T47D (cell line): ENCODE measurements at places on chromosomes 4 and X.

- DNase-seq = no peak
These were observed 408.8 kb upstream of the F9 start for GRCh38 chrX:139121616-139122286.

GRCh38 chrX:57289089-57289488 is 2.6 kb downstream of the FAAH2 start:
- no peak for DNase-seq

DNA sequence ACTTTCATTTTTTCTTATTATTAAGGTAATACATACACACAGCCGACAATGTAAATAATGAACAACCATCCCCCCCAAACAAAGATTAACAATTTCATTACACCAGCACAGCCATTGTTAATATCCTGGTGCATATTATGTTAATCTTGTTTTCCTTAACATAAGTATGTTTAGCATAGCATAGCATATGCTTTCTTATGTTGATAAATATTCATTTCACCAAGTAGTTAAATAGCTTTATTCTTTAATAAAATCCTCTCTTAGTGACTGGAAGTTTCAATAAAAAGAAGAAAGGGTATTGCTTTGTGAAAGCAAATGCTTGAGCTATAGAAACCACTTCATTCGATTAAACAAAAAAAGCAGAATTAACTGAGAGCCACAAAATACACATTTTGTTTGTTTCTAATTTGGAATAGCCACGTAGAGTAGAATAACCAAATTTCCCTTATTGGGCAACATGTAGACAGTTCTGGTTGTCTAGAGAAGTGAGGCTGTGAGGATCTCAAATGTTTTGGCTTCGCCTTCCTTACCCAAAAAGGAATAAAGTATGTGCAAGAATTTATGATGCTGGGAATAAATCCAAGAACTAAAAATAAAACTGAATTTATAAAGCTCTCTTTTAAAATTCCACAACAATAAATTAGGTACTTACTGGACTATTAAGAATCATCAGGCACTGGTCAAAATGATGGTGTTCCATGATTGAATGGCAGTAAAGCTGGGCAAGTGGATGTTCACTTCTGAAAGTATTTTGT is 118.0 kb downstream of the PDE5A start:
- DNase-seq = no peak

DNA sequence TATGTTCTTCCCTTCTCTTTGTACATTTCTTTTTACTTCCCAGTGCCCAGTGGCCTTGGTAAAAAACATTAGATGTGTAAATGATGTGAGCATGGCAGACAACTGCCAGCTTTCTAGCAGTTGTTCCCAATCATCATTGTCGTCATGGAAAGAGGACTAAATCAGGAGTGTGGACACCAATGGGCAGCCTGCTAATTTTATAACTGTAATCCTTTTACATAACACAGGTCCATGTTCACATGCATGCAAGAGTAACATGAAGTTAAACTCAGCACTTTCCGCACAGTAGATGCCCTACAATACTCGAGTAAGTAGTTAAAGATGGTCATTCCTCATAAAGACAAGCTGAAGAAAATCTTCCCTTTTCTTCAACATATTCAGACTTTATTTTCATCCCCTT is 23.4 kb upstream of the G3BP2 start:
- no peak for DNase-seq

DNA sequence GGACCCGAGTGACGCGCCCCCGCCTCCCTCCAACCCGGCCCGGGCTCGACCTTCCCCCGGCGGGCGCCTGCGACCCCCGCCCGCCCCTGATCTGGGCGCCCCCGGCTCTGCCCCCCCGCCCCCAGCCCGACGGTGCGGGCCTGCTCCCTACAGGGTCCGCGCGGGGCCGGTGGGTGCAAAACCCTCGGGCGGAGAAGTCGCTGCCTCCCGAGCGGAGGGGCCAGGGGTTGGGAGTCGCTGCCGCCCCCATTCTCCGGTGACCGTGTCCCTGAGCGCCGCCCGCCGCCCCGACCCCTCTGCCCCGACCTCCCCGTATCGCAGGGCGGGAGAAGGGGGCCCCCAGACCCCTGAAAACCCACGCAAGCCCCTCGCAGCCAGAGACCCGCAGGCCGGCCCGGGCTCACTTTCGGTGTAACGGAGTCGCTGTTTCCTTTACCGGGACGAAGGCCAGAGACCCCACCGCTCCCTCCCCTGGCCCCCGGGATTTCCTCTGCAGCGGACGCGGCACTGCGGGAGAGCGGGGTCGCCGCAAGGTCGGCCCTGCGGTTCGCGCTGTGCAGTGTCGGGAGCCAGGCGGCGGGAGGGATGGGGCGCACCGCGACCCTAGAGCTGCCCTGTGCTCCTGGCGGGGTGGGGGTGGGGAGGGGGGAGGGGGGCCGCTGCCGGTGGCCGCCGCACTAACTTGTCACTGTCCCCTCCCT is 729 bp upstream of the CPLX1 start:
- DNase-seq = no peak

- no peak for DNase-seq
These were observed 8.4 kb downstream of the ADH4 start for GRCh38 chr4:99135541-99136162.

- DNase-seq = peak; percentile 82
These were observed 39.8 kb downstream of the BBS12 start for GRCh38 chr4:122772311-122772710.

DNA sequence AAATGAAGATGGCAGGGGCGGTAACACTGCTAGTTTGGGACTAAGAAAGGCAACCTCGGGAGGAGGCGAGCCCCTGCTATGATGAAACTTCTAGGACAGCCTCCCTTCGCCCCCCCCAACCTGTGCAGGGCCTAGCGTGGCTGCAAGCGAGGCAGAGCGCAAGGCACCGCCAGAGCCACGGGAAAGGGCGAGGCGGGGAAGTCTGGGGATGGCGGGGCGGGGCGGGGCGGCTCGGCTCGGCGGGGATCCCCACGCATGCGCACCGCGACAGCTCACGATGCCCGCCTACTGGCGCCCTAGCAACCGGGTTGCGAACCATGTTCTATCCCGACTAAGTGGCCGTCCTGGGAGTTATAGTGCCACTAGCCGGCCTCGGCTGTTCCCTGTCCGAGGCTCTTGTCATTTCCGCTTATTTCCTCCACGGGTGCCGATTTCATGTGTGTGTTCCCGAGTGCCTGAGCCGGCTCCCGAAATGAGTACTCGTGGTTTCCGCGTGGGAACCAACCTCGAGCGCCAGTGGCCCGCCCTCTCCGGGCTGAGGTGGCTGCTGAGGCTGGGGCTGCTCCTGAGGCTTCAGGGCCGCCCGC is 28.7 kb upstream of the RBMX start:
- DNase-seq = peak; percentile 43

GRCh38 chr4:141912831-141913230 is 276.4 kb downstream of the IL15 start:
- no peak for DNase-seq

- no peak for DNase-seq
These were observed 86.8 kb downstream of the CAMK2D start for GRCh38 chr4:113674733-113675132.

GRCh38 chr4:101238706-101239105 is 108.6 kb downstream of the PPP3CA start:
- DNase-seq = no peak

DNA sequence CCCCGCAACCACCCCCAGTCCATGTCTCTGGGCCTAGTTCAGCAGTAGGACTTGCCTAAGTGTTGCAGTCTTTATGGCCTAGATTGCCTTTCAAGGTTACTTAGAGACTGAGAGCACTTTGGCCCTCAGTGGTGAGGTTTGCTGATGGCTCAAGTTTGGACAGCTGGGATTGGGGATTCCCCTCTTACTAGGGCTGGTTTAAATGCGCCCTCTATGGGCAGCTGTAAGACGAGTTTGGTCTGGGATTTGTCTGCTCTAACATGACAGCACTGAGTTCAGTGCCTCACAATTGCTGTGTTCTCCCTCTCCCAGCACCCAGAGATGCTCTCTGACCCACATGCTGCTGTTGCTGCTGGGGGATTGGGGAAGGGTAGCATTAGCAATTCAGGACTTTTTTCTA is 23.1 kb downstream of the DACH2 start:
- DNase-seq = peak; percentile 50

DNA sequence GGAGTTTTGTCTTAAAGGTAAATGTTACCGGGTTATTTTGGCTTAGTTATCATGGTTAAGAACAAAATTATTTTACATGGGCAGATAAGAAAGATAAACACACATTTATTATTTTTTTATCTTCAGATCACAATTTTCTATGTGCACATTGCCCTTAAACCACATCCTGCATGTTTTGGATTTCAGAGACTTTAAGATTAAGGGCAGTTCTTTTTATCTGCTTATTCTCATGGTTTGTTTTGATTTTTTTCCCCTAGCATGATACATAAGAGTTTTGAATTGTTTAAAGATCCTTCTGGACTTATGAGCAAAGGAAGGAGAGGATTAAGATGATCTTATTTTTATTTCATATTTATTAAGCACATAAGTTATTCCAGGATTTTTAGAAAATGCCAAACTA is 190.1 kb upstream of the BMP3 start:
- no peak for DNase-seq

DNA sequence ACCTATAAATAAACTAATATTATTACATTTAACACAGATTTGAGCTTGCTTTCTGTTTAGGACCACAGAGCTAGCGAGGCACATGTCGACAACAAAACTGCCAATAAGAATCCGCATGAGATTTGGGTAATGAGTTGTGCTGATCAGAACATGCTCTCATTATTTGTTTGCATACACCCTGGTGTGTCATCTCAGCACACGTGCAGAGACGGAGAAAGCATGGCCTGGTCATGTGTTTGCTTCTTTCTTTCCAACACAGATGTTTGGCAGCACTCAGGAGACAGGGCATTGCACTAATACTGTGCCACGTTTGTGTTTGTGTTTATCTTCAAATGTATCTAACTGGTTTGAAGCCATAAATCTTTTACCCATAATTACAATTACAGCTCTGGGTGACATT is 364.8 kb downstream of the ARAP2 start:
- DNase-seq = no peak

DNA sequence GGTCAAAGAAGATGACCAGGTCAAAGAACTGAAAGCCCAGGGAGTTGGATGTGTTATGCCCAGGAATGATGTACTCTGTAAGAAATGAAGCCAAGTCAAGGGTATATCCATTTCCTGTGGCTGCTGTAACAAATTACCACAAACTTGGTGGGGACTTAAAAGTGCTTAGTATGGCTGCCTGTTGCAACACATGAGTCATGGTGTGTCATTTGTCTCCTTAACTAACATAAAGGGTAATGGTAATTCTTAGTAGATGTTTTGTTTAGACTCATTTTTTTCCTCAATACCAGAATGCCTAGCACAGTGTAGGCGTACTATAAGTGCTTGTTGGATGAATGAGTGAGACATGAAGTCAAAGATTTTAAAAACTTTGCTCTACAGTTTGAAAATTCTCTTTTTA is 45.7 kb downstream of the SYTL5 start:
- DNase-seq = no peak

GRCh38 chrX:15856222-15856587 is 1.6 kb upstream of the AP1S2 start:
- no peak for DNase-seq

GRCh38 chrX:111811831-111812230 is 64.2 kb upstream of the TRPC5OS start:
- DNase-seq = no peak

DNA sequence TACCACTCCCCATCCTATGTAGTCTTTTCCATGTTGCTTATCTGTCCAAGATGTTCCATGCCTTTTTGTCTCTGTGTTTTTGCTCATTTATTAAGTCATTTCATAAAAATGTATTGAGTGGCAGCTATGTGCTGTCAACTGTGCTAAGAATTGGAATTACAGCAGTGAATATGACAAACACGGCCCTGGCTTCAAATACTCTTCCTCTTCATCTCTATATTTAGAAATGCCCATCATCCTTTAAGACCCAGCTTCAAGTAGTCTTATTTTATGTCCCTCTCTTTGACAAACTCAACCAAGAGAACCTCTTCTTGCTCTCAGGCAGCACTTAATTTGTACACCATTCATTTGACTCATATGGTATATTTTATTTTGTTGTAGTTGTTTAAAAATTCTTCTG is 55.4 kb upstream of the AMOT start:
- no peak for DNase-seq

GRCh38 chr4:173748353-173748752 is 218.3 kb upstream of the HAND2 start:
- DNase-seq = peak; percentile 13

GRCh38 chr4:48945981-48946380 is 39.4 kb upstream of the OCIAD2 start:
- DNase-seq = no peak

- DNase-seq = no peak
These were observed 297.6 kb downstream of the INPP4B start for GRCh38 chr4:142548491-142548890.

GRCh38 chrX:120560405-120560841 is 339 bp downstream of the CUL4B start:
- no peak for DNase-seq

DNA sequence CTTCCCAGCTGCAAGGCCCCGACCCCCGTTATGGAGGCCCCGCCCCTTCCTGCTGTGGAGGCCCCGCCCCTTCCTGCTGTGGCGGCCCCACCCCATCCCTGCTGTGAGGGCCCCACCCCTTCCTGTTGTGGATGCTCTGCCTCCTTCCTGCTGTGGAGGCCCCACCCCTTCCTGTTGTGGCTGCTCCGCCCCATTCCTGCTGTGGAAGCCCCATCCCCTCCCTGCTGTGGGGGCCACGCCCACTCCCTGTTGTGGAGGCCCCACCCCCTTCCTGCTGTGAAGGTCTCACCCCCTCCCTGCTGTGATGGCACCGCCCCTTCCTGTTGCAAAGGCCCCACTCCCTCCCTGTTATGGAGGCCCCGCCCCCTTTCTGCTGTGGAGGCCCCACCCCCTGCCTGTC is 104.9 kb upstream of the PSAPL1 start:
- DNase-seq = peak; percentile 73

DNA sequence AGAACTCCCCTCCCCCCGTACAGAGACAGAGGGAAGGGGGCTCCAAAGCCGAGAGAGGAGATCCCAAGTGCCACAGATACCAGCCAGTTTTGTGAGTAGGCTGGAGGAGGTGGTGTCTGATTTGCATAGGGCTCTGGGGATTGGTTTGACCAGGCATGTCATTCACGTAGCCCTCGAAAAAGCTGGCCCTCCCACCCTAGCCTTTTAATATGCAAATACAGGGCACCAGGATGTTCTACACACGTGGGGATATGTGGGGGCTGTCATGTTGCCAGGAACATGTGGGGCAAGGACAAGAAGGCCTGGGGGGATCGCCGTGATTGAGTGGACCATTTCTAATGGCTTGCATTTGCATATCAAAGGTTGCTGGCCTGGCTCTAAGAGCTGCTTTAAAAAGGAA is 272.9 kb downstream of the PPP1R2C start:
- DNase-seq = no peak

- no peak for DNase-seq
These were observed 255.1 kb downstream of the SPRY1 start for GRCh38 chr4:123651536-123652180.

DNA sequence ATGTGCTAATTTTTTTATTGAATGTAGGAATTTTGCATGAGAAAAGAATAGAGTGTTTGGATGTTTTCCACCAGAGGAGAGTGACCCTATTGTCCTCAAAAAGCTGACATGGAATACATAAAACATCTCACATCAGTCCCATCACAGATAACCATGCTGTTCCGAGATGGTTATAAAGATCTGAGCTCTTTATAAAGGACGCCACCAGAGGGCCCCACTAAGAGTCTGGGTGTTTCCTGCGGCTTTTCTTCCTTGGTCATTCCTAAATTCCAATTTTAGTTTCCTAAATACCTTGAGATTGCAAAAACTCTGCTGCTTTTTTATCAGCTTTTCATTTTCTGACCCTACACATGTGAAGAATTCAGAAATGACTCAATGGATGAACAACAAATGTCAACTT is 504.5 kb upstream of the FRG1 start:
- no peak for DNase-seq
